Thyroid gland (tissue), 4 donors: ENCODE measurements at places on chromosomes 7 and 10. TPM values are rescaled to one million over a fixed set of nuclear protein-coding genes. Genes with fewer than 3 reads are reported as not detected.

Gene SLC29A4
- total RNA-seq = 11.5 TPM

Gene CACNB2
- total RNA-seq = 0.81 TPM

Gene CADPS2
- total RNA-seq = 46.2 TPM

Gene FAM241B
- 3.5 TPM for total RNA-seq

Gene POMZP3
- 4.8 TPM for total RNA-seq

Gene SLC26A3
- total RNA-seq = not detected

Gene CALHM1
- not detected for total RNA-seq

Gene EMX2
- total RNA-seq = not detected

Gene SUGCT
- total RNA-seq = 15.2 TPM

Gene PDZD7
- total RNA-seq = 0.45 TPM

Gene EIF5AL1
- total RNA-seq = 0.33 TPM

Gene SPDYE16
- total RNA-seq = not detected

Gene SDHAF3
- 10.1 TPM for total RNA-seq

Gene MRC1
- total RNA-seq = 47.6 TPM

Gene CCDC172
- not detected for total RNA-seq

Gene SLC13A1
- total RNA-seq = not detected

Gene EZH2
- total RNA-seq = 0.75 TPM

Gene FBXO24
- 0.13 TPM for total RNA-seq

Gene OR2A42
- total RNA-seq = 1.5 TPM

Gene SPDYE2B
- not detected for total RNA-seq

Gene PDLIM1
- 158 TPM for total RNA-seq

Gene FEZF1
- total RNA-seq = not detected

Gene TDRD1
- 0.67 TPM for total RNA-seq

Gene C7orf33
- total RNA-seq = not detected

Gene IFIT3
- 11.4 TPM for total RNA-seq

Gene CAMK1D
- total RNA-seq = 29.6 TPM

Gene SAP25
- 6.2 TPM for total RNA-seq

Gene C10orf105
- not detected for total RNA-seq

Gene MEST
- total RNA-seq = 23.8 TPM

Gene DOCK1
- 99.4 TPM for total RNA-seq

Gene OR6V1
- not detected for total RNA-seq

Gene RBM20
- total RNA-seq = 4.3 TPM

Gene NXPH1
- total RNA-seq = not detected

Gene VPS37D
- total RNA-seq = 3.9 TPM

Gene FFAR4
- total RNA-seq = 0.78 TPM

Gene ZNF32
- total RNA-seq = 28.9 TPM
